NCI-H1436 (cell line): ENCODE measurements at places on chromosomes 13 and 19.

DNA sequence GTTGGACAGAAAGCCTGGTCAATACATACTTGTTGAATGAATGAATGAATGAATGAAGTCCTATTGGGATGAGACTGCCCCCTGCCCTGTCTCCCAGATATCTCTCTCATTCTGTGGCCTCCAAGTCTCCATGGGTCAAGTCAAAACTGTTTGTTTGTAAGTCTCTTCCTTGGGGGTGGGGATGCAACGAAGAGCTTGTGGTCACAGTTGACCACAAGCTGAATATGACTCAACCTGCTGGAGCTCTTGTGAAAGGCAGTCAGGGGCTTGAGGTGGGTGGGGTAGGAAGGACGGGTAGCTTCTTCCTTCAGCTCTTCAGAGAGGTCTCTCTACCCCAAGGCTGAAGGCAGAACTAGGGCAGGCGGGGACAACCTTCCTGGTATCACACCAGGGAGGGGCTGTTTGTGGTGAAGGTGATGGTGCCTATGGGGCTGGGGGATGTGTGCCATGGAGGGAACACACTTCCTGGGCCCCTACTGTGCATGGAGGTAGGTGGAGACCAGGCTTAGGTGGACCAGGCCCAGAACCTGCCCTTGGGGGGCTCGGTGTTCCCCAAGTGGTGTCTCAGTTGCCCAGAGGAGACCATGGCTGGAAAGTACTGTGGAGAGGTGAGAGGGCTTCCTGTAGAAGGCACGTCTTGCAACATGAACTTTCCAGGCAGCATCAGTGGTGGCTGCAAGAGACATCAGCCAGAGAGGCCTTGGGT lies 8.0 kb downstream of the MYO1F start:
- no peak for DNase-seq

GRCh38 chr19:18503337-18503970 lies 18.4 kb downstream of the ELL start:
- no peak for DNase-seq

GRCh38 chr13:101474419-101474957 lies 22.0 kb downstream of the ITGBL1 start:
- DNase-seq: no peak

GRCh38 chr13:103328899-103329298 lies 262.7 kb upstream of the SLC10A2 start:
- DNase-seq: no peak

- no peak for DNase-seq
These were observed 39.3 kb upstream of the KL start for GRCh38 chr13:32976912-32977311.

GRCh38 chr13:27922883-27923612 lies 3.2 kb downstream of the PDX1 start:
- no peak for DNase-seq

GRCh38 chr19:14318873-14319272 lies 62.4 kb upstream of the ADGRE5 start:
- no peak for DNase-seq

DNA sequence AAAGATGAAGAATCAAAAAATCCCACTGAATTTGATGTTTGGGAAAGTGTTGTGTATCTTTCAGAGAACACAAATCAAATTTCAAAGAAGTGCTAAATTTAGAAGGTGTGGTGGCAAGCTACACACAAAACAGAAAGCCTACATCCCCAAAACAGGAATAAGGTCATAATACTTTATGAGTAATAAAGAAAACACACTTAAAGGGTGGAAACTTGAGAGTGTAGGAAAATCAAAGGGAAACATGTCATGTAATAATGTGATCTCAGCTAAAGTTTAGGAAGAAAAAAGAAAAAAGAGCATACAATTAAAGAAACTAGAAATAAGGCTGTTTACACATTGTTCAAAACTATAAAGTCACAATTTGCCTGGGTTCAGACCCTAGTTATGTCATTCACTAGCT lies 668.7 kb downstream of the PCDH17 start:
- no peak for DNase-seq

- DNase-seq: no peak
These were observed 182.4 kb upstream of the UFM1 start for GRCh38 chr13:38167164-38167822.

DNA sequence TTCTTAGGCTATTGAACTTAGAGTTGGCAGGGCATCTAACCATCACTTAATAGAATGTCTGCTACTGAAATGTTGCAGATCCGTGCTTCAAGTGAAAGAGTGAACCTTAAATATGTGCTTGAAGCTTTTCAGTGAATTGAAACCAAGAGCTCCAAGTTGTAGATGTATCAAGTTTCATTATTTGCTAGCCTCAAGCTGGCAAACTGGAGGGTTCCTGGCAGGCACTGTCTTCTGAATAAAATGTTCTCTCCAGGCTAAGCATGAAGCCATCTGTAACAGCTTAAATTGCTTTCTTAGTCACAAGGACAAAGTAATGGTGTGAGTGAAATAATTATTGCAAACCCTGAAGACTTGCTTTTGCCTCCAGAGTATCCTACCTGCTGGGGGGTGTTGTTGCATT lies 415.0 kb upstream of the SPRY2 start:
- peak; percentile 39 for DNase-seq
